ENCODE measurements at places on chromosomes 13 and 19.
A peak's percentile ranks its signal among the peaks of the same experiment; 100 is the strongest.

GRCh38 chr13:47215736-47216135 is 318.9 kb upstream of the HTR2A start:
- DNase-seq = peak; percentile 48

DNA sequence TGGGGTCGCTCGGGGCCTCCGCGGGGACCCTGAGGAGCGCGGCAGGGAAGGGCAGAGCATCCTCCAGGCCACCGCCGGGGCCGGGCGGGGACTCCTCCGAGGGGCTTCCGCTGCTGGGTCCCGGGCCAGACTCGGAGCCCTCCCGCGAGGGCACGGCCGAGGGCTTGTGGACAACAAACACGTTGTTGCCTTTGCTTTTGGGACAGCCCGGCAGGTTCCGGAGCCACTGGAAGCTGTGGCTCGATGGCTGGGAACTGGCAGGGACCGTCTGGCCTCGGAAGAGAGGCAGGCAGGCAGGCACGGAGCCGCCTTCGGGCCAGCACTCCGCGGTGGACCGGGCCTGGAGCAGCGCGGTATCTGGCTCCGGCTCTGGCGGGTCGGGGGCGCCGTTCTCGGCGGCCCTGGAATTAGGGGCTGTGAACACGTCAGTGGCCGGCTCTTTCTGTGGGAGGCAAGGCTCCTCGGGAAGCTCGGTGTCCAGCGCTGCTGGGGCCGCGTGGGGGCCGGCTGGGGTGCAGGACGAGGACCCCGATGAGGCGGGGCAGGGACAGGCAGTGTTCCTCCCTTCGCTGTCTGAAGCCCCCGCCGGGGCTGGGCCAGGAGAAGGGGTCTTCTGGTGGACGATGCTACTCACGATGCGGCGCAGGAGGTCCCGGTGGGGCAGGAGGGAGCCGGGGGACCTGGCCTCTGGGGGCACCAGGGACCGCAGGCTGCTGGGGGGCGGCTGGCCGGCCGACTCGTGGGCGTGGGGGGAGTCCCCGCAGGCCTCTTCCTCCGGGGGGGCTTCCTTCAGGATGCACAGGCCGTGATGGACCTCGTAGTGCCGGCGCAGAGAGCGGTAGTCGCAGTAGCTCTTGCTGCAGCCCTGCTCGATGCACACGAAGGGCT is 27.6 kb downstream of the ZNF541 start:
- DNase-seq = peak; percentile 49

- no peak for DNase-seq
These were observed 1.5 kb downstream of the GAS6 start for GRCh38 chr13:113862191-113862930.

DNA sequence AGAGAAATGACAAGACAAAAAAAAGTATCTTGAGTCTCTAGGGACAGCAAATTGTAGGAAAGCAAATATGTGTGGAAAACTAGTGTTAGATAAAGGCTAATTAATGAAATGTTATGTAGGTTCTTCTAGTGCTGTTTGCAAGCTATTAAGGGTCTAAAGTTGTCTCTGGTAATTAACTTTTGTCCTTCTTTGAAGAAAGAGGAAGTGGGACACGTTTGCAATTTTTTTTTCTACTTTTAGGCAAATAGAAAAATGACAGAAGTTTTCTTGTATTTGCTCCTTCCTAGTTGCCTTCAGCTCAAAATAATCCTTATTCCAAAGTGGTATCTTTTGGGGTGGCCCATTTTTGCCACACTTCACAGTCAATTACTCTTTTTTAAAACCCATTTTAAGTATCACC is 1877.7 kb upstream of the PRR20A start:
- no peak for DNase-seq

DNA sequence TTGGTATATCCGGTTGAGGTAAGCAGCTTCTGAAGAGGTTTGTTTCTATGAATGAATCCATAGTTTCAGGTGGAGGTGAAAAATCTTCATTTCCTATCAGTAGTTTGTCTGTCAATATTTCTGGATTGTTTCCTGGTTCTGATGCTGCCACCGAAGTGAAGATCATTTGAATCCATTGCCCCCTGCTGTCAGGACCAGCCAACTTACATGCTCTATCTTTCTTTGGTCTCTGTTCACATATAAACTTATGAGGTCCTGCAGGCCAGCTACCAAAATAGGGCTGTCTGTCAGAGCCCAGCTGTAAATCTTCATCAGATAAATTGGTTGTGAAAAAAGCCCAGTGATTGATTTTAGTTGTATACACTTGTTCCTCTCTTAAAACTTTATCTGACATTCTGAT is 15.2 kb upstream of the N4BP2L1 start:
- no peak for DNase-seq

DNA sequence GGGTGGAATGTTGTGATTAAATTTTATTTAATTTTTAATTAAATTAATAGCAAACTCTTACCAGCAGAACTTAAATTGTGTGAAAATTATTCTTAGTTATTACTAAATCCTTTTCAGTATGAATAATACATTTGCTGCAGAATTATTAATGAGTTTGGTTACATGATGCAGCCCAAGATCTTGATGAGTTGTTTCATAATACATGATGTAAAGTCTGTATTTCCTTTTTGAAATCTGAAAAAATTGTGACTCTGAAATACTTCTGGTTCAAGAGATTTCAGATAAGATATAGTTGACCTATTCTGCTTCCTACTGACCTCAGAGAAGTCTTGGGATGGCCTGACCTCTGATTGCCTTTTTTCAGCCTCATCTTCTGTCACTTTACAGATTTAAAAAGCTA is 11.1 kb downstream of the SAE1 start:
- no peak for DNase-seq
